ENCODE measurements at places on chromosomes 3 and 15.

- no peak for DNase-seq
These were observed 7.3 kb downstream of the ST3GAL6 start for GRCh38 chr3:98770261-98771039.

GRCh38 chr15:81115054-81115939 is 18.8 kb upstream of the CFAP161 start:
- no peak for DNase-seq

GRCh38 chr3:72295962-72296450 is 511.1 kb upstream of the PROK2 start:
- DNase-seq = no peak

DNA sequence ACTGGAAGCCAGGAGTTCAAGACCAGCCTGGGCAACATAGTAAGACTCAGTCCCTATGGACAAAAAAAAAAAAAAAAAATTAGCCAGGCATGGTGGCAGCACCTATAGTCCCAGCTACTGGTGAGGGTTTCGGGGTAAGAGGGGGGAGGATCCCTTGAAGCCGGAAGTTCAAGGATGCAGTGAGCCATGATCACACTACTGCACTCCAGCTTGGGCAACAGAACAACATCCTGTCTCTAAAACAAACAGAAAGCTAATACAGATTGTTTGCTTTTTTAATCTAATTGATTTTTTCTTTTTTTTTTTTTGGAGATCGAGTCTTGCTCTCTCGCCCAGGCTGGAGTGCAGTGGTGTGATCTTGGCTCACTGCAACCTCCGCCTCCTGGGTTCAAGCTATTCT is 1.6 kb upstream of the IMP3 start:
- no peak for DNase-seq

DNA sequence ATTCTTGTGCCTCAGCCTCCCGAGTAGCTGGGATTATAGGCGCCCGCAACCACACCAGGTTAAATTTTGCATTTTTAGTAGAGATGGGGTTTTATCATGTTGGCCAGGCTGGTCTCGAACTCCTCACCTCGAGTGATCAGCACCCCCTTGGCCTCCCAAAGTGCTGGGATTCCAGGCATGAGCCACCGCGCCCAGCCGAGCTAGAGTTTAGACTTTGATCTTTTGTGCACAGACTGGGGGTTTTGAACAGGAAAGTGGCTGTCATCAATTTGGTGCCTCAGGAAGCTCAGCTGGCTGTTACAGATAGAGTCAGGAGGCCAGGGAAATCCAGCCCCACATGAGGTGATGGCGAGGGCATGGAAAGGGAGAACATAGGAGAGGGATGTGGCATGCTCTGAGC is 19.3 kb upstream of the IREB2 start:
- no peak for DNase-seq

DNA sequence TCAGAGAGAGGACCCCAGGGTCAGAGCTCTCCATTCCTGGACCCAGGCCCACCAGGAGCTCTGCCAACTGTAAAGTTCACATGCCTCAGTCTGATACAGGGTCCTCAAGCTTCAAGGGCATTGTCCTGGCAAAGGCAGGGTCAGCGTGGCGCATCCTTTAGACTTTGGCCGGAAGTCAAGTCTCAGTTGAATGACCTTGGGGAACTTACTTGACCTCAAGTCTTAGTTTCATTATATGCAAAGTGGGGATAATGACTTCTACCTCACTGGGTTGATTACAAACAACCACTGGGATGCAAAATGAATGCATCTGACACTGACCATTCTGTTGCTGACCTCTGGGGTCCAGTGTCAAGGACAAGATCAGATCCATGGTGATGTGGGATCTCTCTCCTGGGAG is 70.6 kb upstream of the CTSH start:
- no peak for DNase-seq

Data from amniotic stem cell (primary cell).